Activated T-helper 17 cell treated with anti-CD3 and anti-CD28 coated beads, Interleukin-2, amount 50 U/mL, for 72 hours (primary cell): ENCODE measurements at places on chromosomes 7 and 10. TPM values are rescaled to one million over a fixed set of nuclear protein-coding genes. Genes with fewer than 3 reads are reported as not detected.

DNA sequence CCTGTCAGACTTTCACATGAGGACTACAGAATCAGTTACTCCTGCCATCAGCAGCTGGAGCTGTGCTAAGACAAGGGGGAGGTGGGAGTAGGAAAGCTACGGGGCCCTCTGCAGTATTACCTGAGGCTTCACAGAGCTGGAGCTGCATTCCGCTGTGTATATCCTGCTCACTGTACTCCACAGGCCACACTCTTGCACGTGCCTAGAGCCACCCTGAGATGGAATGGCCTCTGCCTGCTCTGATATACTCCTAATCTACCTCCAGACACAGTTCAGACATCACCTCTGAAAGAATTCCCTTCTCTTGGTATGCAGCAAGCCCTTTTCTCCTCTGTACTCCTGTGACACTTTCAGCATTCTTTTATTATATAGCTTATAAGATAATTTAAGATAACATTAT, 34.8 kb downstream of the TRDMT1 start:
- no peak for ATAC-seq

DNA sequence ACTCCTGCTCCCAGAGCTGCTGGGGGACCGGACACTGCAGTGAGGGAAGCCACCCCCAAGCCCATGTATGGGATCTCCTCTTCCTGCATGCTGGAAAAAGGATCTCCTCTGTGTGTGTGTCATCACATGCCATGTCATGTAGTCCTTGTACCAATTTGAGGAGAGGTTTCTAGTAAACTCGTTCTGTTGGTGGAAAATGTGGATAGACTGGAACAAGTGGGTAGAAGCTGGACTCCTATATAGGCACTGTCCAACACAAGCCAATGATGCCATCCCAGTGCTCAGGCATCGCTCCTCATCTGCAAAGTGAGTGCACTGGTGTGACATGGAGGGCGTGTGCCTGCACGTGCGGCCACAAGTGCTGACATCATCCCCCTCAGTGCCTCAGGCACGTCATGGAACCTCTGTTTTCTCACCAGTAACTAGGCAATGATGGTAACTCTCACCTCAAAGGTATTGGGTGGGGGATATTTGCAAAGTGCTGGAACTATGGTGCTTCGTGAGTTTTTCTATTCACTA, 19.3 kb downstream of the MYO1G start:
- peak; percentile 52 for ATAC-seq

DNA sequence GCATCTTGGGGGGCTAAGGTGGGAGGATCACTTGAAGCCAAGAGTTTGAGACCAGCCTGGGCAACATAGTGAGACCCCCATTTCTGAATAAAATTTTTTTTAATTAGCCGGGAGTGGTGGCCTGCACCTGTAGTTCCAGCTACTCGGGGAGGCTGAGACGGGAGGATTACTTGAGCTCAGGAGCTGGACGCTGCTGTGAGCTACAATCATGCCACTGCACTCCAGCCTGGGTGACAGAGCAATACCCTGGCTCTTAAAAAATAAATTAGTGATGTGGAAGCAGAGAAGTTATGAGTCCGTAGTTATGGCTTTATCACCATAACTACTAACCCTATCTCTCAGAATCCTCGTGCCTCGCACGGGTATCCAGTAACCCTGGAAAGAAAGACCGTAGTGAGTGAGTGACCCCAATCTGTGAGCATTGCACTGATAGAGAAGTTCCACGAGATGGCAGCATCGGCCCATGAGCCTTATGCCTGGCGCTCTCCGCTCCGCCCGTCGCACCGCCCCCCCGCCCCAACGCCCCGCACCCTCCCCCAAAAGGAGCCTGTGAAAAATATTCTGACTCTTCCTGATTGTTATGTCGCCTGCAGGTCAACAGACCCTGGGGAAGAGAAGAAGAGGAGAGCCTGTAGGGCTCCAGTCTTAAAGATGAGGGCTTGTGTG, 4.9 kb upstream of the SLC29A3 start:
- no peak for ATAC-seq

DNA sequence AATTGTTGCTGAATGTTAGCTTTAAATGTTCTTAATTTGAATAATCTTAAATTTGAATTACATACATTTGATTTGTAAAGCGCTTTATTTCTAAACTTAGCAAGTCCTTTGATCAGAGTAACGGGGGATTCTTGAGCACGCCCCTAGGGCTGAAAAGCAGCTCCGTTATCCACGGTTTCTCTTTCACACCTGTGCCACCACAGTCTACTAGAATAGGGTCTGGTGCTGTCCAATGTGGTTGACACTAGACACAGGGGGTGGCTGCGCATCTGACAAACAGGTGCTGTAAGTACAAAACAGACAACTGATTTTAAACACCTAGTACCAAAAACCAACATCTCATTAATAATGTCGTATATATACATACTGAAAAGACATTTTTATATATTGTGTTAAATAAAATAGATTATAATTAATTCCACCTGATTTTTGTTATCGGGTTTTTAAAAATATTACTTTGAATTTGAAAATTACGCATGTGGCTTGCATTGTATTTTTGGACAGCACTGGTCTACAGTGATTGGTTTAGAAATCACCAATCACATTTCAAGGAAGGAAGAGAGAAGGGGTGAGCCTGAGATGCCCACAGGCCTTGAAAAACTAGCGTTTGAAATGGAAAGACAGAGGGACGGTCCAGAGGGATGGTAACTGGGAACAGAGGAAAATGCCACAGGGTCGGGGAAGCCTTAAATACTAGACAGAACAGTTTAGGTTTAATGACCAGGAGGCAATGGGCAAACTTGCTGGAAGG, 7.3 kb downstream of the SEPHS1 start:
- ATAC-seq: peak; percentile 46

DNA sequence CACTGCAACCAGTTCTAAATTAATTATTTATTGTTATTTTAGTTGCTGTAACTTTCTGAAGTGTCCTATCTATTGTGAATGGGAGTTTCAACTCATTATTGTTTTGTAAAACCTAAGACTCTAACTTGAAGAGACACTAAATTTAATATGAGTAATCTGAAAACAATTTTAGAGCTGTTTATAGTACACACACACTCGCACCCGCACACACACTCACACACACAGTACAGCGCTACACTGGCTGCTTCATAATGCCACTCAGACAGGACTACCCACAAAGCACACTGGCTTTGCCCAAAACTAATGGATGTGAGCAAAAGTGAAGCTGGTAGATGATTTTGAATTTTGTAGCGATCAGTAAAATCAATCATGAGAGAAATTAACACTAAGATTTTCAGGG, 238.9 kb upstream of the ETV1 start:
- ATAC-seq: no peak

DNA sequence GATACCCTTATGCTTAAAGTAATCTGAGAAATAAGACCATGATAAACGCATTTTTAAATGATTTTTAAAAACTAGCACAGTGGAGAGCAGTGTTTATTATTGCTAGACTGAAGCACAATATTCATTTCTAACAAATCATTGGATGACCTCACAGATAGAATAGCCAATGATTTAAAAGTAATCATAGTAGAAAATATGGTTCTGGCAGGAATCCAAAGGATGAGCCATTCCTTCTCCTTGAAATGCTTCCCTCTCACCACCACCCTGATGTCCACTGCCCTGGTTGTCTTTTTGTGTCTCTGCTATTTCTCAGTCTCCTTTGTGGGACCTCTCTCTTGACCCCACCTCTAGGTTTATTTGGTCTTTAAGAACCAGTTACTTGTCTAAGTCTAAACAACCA, 64.9 kb downstream of the PRKG1 start:
- no peak for ATAC-seq

GRCh38 chr7:98870121-98870651, 372 bp upstream of the TMEM130 start:
- peak; percentile 93 for ATAC-seq

CAV2 gene
- 0.42 TPM for total RNA-seq

MXI1 gene
- 32.5 TPM for total RNA-seq

MYH16 gene
- not detected for total RNA-seq

CDH23 gene
- 0.09 TPM for total RNA-seq

PIK3CG gene
- 21.6 TPM for total RNA-seq
